Endothelial cell of umbilical vein (primary cell): ENCODE measurements at places on chromosomes 5 and 9. TPM values are rescaled to one million over a fixed set of nuclear protein-coding genes. Genes with fewer than 3 reads are reported as not detected.
A peak's percentile ranks its signal among the peaks of the same experiment; 100 is the strongest.

- DNase-seq, result no peak
Measured at GRCh38 chr9:90830977-90831376, 29.4 kb downstream of the SYK start.

NDOR1 gene
- 23.4 and 26.7 TPM in 2 replicates for total RNA-seq

GRCh38 chr5:128228008-128228407, 144.4 kb downstream of the SLC12A2 start:
- DNase-seq, result peak; percentile 28

DNA sequence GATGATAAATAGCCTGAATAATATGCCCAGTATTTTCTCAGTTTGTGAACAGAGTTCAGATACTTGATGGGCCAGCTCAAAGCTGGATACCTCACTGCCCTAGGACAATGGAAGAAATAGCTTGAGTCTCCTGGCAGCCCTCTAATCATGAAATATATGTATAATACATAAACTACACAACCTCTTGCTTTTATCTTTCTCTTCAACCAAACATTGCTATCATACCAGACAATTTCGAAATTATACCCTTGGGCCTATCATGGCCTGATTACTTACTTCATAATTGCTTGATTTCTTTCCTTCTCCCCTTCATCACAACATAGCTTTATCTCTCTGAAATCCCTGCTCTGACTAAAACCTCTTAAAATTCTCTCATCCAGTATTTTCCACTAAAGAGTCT, 1144.9 kb upstream of the C9orf72 start:
- DNase-seq, result no peak

CNTNAP3 gene
- 19.4 and 24.7 TPM in 2 replicates for total RNA-seq

DNA sequence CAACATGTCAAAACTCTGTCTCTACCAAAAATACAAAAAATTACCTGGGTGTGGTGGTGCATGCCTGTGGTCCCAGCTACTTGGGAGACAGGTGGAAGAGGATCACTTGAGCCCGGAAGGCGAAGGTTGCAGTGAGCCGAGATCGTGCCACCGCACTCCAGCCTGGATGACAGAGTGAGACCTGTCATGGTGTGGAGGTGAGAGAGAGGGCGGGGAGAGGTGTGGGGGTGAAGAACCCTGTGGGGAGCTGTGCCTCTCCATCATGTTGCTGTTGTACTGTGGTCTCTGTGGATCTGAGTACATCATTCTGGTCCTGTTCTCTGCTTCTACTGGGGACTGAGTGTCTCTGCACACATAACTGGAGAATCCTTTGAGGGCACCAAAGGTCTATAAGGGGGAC, 11.3 kb upstream of the SLC34A1 start:
- DNase-seq, result no peak

PCDHGA6 gene
- 2.7 and 2.9 TPM in 2 replicates for total RNA-seq

- DNase-seq, result no peak
Measured at GRCh38 chr5:134450374-134450773, 38.7 kb upstream of the CDKN2AIPNL start.

PHYHD1 gene
- total RNA-seq, result 0.30 and 1.8 TPM in 2 replicates

DNA sequence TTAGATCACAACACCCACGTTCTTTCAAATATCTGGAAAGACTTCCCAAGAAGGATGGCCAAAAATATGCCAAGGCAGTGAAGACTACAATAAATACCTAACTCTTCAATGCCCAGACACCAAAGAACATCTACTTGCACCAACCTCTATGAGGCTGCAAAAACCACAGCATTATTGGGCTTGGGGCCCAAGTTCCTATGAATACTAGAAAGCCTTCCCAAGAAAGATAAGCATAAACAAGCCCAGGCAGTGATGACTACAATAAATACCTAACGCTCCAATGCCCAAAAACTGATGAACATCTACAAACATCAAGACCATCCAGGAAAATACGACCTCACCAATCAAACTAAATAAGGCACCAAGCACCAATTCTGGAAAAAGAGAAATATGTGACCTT, 41.3 kb downstream of the AP3B1 start:
- no peak for DNase-seq

LPAR1 gene
- total RNA-seq, result 0.88 and 2.4 TPM in 2 replicates

- DNase-seq, result no peak
Measured at GRCh38 chr5:103374473-103374963, 116.0 kb downstream of the MACIR start.

DNA sequence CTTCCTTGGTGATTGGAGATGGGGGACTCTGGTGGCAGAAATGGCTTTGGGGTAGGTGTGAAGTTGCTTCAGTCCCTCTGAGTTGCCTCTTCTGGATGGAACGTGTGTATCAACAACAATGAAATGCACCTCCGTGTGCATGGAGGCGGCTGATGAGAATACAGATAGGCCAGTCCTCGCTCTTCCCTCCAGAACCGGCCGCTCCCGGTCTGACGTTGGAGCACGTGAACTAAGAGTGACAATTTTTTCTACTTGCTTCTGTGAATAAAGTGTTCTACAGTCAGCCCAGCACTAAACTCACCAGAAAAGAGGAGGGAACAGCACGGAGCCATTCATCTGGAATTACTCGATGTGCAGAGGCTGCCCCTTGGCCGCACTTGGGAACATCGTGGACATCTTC, 90.7 kb downstream of the ANKRD33B start:
- DNase-seq, result no peak

CDX1 gene
- total RNA-seq, result not detected in 2 replicates

CD180 gene
- total RNA-seq, result not detected in 2 replicates

GRCh38 chr9:81787747-81788632, 98.6 kb upstream of the TLE1 start:
- DNase-seq, result peak; percentile 8

DNA sequence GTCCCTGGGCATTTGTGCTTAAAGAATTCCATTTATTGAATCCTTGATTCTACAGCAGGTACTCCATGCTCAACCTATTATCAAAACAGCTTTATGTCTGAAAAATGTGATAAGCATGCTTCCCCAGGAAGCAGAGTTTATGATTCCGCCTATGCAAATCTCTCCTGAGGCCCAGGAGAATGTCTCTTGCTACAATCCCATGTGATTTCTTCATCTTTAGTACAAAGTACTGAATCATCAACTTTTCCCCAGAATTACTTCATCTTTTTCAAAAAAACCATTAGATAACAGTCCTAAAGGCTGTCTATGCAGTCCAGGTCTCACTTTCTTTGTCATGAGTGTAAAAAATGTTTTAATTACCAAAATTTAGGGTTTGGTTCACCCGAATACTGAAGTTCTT, 130.2 kb upstream of the ADAMTSL1 start:
- no peak for DNase-seq

- no peak for DNase-seq
Measured at GRCh38 chr9:70609542-70610286, 195.3 kb upstream of the KLF9 start.

DNA sequence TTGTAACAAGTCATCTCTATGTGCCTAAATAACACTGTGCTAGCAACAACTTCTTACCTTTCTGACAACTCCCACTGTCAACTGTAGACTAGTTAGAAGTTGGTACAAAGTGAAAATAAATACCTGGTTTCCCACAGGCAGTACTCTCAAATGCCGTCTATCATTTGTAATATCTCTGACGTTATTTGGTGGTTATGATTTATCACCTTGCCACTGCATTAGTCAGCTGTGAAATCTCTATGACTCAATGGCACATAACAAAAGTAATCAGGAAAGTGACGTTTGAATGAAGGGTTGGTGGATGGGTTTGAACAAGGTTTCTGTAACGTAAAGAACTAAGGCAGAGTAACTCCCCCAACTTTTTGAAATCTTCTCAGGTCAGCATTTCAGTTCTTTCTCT, 592.3 kb downstream of the MAT2B start:
- DNase-seq, result peak; percentile 58

GCNT4 gene
- not detected in 2 replicates for total RNA-seq

- peak; percentile 6 for DNase-seq
Measured at GRCh38 chr5:67773411-67774266, 441.9 kb upstream of the PIK3R1 start.

DNA sequence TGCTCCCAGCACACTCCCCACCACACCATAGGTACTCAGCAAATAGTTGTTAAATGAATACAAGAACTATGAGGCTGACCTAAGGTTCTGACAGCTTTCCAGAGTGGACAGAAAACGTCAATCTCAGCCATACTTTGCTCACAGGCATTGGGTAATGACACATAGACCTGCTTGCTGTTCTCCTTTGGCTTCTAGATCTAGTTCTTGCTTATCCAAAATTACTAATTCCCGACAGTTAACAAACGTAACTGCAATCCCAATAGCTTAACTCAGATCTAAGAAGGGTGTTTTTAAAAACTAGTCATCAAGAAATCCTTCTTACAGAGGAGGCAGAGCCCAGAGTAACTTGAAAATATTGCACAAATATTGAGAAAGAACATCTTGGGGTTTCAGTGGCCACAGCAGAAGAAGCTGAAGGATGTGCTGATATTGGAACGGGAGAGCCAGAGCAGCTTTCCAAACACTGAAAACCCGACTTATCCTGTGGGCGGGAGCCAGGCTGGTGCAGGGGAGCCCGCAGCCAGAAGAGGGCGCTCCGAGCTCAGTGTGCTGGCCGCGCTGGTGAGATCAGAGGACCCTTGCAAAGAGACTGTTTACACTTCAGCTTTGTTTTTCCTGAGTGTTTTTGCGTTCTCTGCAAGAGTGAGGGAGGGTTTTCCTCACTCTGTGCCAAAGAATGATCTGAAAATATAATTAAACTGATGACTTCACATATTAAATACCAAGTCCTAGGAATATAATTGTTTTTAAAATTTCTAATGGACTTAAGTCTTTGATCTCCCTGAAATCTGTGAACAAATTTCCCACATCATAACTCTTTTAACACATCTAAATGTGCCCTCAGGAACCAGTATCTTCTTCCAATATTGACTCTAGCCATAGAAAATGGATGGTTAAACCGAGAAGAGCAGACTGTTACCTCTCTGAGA, 30.3 kb downstream of the FGF1 start:
- DNase-seq, result peak; percentile 84

GRCh38 chr5:88675708-88676636, 207.0 kb downstream of the MEF2C start:
- no peak for DNase-seq

DNA sequence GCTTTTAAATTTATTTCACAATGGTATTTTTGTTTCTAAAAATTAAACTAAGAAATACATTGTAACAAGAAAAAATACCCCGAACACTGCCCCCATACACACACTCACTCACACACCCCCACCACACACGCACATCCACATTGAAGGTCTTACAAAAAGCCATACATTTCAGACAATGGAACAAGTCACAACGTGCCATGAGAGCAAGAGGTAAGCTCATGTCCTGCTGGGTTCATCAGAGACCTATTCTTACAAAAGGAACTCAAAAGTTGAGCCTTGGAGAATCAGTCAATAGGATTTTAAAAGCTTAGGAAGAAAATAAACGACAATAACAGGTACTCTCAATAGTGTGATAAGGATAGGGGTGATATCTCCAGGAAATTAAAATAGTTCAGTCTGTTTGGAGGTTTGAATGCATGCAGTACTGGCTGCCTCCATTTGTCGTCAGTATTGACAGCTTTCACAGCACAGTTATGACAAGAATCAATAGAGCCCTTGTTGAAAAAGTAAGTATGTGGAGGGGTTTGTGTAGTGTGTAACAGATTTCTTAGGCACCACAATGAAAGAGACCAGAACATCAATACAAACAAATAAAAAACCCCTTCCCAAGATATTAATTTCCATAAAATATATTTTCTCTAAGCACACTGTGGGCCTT, 1826.2 kb upstream of the CDH6 start:
- no peak for DNase-seq

FOXD4L6 gene
- total RNA-seq, result 0.35 TPM in 1 of 2 replicates, not detected in the other

- DNase-seq, result no peak
Measured at GRCh38 chr5:83322273-83322924, 149.1 kb upstream of the VCAN start.

- DNase-seq, result peak; percentile 52
Measured at GRCh38 chr9:114619191-114619761, 8.2 kb downstream of the TMEM268 start.

DNA sequence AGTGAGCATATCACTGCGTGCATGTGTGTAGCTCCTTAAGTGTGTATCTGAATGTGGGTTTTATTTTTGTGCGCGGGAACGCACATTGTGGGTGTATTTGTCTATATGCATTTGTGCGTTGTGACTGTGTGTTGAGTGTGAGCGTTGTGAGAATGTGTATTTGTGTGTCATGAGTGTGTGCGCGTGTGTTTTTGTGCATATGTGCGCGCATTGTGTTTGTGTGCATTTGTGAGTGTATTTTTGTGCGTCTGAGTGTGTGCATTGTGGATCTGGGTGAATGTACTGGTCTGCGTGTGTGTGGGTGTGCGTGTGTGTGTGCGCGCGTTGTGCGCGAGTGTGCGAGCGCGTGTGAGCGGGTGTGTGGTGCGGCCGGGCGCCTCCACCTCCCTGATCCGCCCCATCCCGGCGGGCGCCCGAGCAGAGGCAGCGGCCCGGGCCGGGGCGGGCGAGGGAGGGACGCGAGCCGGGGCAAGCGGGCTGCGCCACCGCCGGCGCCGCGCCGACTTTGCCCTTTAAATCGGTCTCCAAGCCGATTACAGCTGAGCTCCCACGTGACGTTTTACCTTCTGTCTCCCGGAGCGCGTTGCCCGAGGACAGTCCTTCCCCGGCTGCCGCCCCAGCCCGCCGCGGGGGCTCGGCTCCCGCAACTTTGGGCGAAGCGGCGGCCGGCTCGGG, at the start of gene RASGRF2:
Gene RASGRF2 (plus strand): TSS at position 596 of the 675 bp plus-strand sequence. CDS start 376 bp downstream, outside the sequence.
- peak; percentile 11 for DNase-seq

SPINK7 gene
- not detected in 2 replicates for total RNA-seq

- peak; percentile 77 for DNase-seq
Measured at GRCh38 chr9:6054280-6055099, 39.1 kb upstream of the RANBP6 start.

GARNL3 gene
- 5.2 and 8.3 TPM in 2 replicates for total RNA-seq

PIP5K1B gene
- total RNA-seq, result 0.27 TPM in 1 of 2 replicates, not detected in the other

DNA sequence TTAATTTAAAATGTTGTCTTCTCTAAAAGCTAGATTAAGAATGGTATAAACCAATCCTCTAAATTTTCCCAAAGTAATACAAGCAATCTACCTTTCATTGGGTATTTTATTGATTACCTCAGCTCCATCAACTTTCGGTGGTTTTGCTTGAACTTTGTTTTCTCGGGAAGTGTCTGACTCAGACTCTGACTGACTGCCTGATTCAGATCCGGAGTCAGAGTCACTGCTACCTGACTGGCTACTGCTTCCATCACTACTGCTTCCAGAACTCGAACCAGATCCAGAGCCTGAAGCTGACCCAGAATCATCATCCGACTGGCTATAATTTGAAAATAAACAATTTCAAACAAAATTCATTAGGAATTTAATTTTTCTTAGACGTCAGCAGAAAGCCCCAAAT, 24.0 kb downstream of the CHD1 start:
- peak; percentile 48 for DNase-seq

GRCh38 chr5:111820072-111820471, 63.1 kb upstream of the NREP start:
- no peak for DNase-seq

- peak; percentile 77 for DNase-seq
Measured at GRCh38 chr5:56170557-56170956, 62.6 kb downstream of the ANKRD55 start.

PRDM9 gene
- not detected in 2 replicates for total RNA-seq

GRCh38 chr5:120586646-120587045, 122.5 kb downstream of the PRR16 start:
- DNase-seq, result no peak

BTNL3 gene
- not detected in 2 replicates for total RNA-seq

GRCh38 chr5:36581070-36581469, 25.3 kb upstream of the SLC1A3 start:
- no peak for DNase-seq

SH3RF2 gene
- 0.84 and 0.90 TPM in 2 replicates for total RNA-seq
